Left lung (tissue), 14 donors: ENCODE measurements at places on chromosomes 11 and 22. TPM values are rescaled to one million over a fixed set of nuclear protein-coding genes. Genes with fewer than 3 reads are reported as not detected.

The SYTL2 gene
- 57.3 TPM for polyA plus RNA-seq

The GRM5 gene
- not detected for polyA plus RNA-seq

The CDKN1C gene
- 52.2 TPM for polyA plus RNA-seq

The LDHAL6A gene
- polyA plus RNA-seq = 0.92 TPM

The OR51B5 gene
- 0.83 TPM for polyA plus RNA-seq

The BEST1 gene
- polyA plus RNA-seq = 4.4 TPM

The F2 gene
- 0.17 TPM for polyA plus RNA-seq

The AGBL2 gene
- 10.8 TPM for polyA plus RNA-seq

The PARVG gene
- polyA plus RNA-seq = 3.2 TPM

DNA sequence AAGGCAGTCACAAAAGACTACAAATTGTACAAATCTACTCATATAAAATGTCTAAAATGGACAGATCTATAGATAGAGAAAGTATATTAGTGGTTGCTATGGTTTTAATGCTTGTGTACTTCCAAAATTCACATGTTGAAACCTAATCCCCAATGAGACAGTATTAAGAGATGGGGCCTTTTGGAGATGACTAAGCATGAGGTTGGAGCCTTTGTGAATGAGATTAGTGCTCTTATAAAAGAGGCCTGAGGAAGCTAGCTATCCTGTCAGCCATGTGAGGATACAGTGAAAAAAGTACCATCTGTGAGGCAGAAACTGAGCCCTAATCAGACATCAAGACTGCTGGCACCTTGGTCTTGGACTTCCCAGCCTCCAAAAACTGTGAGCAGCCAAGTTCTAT lies 82.6 kb downstream of the CYP2R1 start:
- no peak for DNase-seq

GRCh38 chr11:61293867-61294716 lies 1.0 kb downstream of the VWCE start:
- DNase-seq = peak; percentile 80

DNA sequence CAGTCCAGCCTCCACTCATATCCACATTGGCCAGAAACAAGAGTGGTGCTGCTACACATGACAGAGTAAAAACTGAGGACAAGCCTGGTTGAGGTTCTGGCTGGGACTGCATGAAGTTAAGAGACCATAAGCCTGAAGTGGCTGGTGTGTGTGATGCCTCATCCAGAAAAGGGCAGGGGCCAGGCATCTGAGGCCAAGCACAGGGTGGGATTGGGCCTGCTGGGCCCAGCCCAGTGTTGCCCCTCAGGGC lies 25.3 kb downstream of the ARVCF start:
- no peak for DNase-seq

DNA sequence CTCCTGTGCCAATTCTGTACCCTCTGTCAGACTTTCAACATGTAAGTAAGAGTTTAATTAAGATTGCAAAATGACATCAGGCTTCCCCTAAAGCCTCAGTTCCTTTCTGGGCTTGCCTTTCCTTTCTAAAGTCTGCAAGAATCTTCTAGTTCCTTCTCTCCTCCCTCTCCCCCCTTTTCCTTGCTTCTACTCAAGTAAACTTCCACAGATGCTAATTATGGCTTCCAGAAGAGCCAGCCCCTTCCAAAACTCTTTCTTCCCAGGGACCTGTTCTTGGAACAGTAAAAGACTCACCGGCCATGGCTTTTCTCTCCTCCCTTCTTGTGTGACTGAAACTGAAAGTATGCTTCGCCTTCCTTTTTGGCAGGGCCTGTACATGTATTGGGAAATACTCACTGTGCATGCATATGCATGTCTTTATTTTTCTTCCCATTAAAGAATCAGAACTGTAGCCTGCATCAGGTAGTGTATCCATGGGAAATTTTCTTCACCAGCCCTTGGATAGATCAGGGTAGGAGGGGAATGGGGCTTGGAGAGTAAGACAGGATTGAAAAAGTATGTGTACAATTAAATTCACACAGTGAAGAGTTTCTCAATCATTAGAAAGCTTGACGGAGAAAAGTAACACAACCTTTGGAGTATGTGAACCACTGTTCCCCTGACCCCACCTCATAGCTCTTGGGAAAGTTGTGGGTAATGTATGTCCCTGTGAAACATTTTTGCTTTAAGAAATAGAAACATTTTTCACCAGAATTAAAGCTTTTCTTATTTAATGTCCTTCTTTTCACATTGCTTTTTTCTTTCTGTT lies at the start of gene CASP1:
TSS of gene CASP1 (minus strand) at position 332 of the 808 bp plus-strand sequence. CDS start at position 301, 31 bp downstream.
- peak; percentile 77 for DNase-seq

- DNase-seq = peak; percentile 66
These were observed 64.4 kb upstream of the FGF3 start for GRCh38 chr11:69883292-69884255.

- no peak for DNase-seq
These were observed 1.2 kb downstream of the DRAP1 start for GRCh38 chr11:65920372-65920802.

DNA sequence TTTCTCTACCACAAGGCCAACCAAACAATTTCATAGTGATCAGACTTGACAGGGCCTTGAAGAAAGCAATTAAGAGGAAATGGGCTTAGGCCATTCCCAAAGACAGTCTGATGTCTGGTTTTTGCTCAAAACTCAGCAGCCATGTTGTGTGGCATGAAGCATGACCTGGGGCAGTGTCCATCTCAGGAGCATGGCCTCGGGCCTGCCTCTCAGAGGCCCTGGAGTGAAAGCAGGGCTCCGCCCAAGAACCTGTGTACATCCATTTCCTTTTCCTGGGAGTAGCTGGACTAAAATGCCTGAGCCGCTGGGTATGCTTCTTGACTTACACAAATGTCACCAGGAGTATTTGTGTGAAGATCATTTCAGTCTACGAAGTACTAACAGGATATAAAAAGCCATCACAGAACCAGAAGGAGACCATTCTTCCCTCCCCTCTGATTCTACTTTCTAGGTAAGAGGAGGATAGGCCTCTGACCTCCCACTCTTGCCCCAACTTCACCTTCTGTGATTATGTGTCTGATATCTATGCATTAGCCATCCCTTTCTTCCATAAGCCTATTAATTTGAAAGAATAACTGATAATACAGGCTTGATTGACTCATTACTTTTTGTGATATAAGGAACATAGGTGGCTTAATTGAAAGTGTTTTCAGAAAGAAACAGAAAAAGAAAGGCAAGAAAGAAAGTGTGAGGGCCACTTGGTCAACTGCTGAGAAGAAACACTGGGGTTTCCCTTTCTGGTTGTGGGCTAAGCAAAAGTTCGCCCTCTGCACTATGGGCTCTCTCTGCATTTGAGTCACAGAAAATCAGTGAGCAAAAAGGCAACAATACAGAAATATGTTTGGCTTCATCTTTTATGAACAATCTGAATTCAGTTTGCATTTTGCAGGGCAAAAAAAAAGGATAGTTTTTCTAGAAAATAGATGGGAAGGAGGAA lies 188.6 kb upstream of the MTMR2 start:
- no peak for DNase-seq

- no peak for DNase-seq
These were observed 48.3 kb upstream of the SLC6A5 start for GRCh38 chr11:20551096-20551495.

GRCh38 chr11:119362741-119363080 lies 16.2 kb upstream of the MFRP start:
- DNase-seq = no peak

- no peak for DNase-seq
These were observed 626 bp downstream of the KRTAP5-7 start for GRCh38 chr11:71527576-71528210.

DNA sequence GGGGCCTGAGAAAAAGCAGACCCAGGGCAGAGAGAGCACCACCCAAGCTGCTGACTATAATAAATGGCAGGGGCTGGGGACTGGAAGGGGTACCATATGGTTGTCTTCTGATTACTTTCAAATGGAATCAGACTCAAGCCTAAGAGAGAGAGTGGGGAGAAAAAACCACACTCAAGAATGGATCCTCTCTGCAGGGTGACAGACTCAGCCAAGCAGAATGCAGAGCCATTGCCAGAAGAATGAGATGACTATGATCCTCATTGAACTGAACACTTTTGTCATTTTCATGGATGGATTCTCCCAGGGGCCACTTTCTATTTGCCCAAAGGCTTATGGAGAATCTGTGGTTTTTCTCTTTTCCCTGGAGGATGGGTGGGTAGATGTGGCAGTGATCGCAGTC lies 8.7 kb downstream of the UBASH3B start:
- no peak for DNase-seq

- no peak for DNase-seq
These were observed 999 bp upstream of the CCDC83 start for GRCh38 chr11:85854212-85854556.

DNA sequence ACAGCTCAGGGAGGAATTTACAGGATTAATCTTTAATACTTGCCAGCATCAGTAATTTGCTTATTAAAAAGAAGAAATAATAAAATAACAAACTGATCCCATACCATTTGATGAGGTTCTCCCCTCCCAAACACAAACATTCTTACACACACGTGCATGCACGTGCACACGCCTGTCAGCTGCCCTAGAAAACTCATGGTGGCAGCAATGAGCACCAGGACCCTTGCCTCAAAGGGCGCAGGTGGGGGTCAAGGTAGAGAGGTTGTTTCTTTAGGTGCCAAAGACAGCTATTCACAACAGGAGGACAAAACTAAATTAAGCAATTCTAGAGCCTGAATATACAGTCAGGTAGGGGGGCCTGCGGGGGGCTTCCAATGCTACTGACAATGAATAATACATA lies 219.3 kb downstream of the BUD13 start:
- DNase-seq = no peak

GRCh38 chr11:118306556-118306955 lies 2.0 kb downstream of the CD3E start:
- no peak for DNase-seq

- no peak for DNase-seq
These were observed 2.3 kb downstream of the LSP1 start for GRCh38 chr11:1854949-1855885.

- no peak for DNase-seq
These were observed 3.9 kb downstream of the DBX1 start for GRCh38 chr11:20156280-20156875.
